Stimulated activated CD4-positive, alpha-beta T cell treated with anti-CD3 and anti-CD28 coated beads, TNF-alpha, amount 100 ng/mL, for 1 hour (primary cell): ENCODE measurements at places on chromosomes 11 and 22.

- no peak for DNase-seq
Measured at GRCh38 chr22:44243761-44244160, 63.0 kb downstream of the PARVG start.

DNA sequence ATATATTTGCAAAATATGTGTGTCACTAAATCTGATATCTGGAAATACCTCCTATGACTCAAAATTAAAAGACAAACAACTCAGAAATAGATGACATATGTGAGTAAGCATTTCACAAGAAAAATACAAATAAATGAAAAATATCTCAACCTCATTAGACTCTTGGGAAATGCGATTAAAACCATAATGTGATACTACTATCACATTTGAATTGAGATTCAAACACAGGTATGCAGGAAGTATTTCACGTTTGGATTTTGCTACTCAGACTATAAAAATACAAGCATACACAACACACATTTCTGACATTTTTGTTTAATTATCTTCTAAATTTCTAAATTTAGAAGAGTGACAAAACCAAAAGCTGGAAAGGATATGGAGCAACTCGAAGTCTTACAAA lies 811.9 kb upstream of the LRRC4C start:
- DNase-seq, result no peak

DNA sequence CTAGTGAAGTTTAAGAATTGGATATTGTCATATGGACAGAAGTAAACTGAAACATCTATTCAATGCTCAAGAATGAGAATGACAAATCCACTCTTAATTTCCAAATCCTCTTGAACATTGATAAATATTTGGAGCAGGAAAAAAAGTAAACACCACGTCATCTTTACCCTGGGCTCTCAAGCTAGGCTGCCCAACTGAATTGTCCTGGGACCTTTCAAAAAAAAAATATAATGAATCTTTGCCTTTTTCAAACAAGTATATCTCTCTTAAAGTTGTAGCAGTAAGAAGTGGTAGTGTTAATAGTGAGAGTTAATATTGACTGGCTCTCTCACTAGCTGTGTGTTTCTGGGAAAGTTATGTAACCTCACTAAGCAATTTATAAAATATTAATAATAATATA lies 374.3 kb downstream of the LRRC4C start:
- DNase-seq, result no peak

GRCh38 chr11:64323373-64323772 lies 5.5 kb downstream of the PRDX5 start:
- no peak for DNase-seq

DNA sequence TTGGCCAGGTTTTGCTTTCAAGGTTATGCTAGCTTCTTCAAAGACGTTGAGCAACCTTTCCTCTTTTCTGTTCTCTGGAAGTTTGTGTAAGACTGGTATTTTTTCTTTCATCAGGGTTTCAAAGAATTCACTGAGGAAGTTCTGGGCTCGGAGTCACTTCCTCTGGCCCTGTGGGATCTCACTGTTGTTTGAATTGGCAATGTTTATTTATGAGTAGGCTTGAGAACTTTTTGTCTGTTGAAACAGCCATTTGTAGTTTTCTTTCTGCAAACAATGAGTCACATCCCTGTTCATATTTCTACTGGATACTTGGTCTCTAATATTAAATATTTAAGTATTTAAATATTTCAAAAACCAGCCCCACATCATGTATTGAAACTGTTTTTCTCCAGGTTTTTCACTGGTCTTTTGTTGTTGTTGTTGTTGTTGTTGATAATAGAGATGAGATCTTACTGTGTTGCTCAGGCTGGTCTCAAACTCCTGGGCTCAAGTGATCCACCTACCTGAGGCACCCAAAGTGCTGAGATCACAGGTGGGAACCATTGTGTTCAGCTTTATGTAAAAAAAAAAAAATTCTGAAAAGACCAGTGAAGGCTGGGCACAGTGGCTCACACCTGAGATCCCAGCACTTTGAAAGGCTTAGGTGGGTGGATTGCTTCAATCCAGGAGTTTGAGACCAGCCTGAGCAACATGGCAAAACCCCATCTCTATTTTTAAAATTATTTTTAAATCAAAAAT lies 26.9 kb downstream of the SUSD2 start:
- no peak for DNase-seq
